ENCODE measurements at places on chromosomes 13 and 19.

- DNase-seq: no peak
These were observed 258.4 kb downstream of the SPRY2 start for GRCh38 chr13:80082396-80083080.

DNA sequence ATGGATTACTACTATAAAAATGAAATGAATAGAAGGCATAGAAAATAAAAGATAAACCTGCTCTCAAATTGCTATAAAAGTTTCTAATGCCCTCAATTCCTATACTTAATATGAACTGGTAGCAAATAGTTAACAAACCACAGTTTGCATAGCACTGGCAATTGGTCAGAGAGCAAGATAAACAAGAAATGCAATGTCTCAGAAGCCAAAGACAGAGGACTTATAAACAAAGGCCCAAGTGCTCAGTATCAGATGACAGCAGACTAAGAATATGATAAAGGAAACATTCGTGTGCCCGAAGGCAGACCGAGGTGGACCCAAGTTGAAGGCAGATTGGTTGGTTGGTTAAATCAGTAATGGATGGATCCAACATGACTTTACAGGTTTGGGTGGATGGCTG is 50.6 kb downstream of the IPO5 start:
- no peak for DNase-seq

DNA sequence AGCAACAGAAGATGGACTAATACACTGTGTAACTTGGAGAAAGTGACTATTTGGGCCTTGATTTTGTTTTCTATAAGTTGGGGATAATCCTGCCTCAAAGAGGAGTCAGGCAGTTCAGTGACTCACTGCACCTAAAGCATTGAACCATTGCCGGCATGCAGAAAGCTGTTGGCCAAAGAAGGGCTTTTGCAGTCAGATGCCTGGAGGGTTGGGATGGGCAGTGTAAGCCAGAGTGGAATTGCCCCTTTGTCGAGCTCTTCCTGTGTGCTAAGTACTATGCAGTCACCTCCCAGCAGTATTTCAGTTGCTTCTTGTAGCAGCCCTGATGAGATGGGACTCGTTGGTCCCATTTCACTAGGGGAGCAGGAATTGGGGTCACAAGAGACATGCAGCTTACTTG is 11.1 kb downstream of the ZNF473 start:
- DNase-seq: no peak

DNA sequence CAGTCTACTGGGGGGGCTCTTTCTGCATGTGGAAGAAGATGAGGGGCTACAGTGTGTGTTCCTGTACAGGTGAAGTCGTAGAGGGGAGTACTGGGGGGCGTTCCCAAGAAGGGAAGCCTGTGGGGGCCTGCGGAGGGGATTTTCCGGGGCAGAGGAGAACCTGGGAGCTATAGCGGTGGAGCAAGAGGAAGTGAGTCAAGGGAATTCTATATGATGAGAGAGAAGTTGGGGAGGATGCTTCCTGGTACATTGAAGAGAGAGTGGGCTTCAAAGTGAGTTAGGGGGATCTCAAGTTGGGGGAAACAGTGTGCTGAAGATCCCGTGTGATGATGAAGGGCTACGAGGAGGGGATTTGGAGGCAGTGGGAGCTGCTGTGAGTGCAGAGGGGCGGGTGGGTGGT is 1.9 kb upstream of the CACNG8 start:
- no peak for DNase-seq

GRCh38 chr13:83765796-83766195 is 116.5 kb downstream of the SLITRK1 start:
- no peak for DNase-seq

DNA sequence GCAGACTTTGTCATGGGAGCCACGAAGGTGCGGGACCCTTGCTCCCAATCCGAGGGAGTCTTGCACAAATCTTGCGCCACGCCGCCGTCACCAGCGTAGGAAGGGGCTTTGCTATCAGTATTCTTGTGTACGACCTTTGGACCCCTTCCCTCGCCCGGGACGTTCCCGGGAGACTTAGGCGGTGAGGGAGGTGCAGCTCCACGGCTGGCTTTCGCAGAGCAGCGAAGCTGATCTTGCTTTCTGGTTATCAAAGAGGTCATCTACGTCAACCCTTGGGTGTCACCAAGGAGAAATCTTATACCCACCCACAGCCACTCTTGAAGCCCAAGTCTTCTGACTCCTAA is 583 bp downstream of the TECR start:
- DNase-seq: no peak

GRCh38 chr19:47105874-47106273 is 7.7 kb downstream of the ZC3H4 start:
- DNase-seq: no peak

- DNase-seq: no peak
These were observed 4.0 kb downstream of the LENG9 start for GRCh38 chr19:54459282-54460229.

DNA sequence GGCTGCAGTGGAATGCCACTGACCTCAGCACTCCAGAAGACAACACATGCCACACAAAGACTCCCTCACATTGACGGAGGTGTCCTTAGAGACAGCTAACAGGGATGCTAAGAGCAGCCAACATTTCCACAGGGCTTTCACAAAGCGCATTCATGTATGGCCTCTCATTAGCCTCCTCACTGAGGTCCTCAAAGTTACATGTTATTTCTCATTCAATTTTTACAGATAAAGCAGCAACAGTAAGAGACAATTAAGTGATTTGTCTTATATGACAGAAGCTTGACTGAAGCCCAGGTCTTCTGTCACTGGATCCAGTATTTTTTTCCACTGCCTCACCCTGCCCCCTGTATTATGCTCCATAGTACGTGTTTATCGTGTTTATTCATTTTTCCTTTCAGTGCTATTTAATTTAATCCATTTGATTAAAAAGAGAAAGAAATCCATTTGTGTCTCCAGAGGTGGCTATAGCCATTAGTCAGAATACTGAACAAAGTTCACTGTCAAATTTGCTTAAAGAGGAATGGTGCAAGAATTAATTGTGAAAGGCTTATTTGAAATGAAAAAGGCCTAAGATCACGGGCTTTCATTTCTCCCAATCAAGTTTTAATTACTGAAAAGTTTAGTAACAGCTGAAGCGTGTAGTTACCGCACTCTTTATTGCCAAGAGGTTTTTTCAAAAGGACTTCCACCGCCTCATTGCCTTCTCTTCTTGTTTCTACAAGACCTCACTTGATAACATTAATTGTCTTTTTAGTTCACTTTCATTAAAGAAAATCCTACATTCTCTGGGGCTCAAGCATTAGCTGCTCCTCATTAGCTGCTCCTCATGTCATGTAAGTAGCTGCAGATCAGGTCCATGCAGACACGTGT is 115.0 kb downstream of the COG6 start:
- no peak for DNase-seq

DNA sequence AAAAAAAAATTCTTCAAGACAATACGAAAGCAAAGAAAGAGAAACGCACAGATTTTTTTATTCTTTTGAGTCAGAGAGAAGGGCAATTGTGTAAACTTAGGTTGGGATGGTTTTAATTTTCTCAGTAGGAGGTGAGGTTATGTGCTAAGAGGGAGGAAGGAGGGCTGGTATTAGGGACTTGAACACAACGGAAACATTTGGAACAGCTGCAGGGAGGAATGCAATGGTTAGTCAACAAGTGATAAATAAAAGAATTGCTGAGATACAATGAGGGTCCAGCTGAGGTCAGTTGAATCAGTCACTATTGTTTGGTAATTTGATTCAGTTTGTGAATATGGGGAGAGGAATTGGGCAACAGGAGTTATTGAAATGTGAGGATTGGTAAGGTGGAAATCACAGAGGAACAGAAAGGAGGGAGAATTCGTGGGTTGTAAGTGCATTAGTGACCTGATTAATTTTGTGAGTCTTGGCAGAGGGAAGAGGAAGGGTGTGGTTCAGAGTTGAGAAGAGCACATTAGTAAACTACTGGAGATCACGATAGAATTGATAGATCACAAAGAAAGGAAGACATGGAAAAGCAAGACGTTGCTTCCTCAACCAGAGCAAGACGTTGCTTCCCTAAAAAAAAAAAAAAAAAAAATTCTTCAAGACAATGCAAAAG is 499.5 kb upstream of the SPRY2 start:
- no peak for DNase-seq

- no peak for DNase-seq
These were observed 120.0 kb downstream of the ITGBL1 start for GRCh38 chr13:101572456-101572855.

- DNase-seq: no peak
These were observed 10.4 kb downstream of the DACH1 start for GRCh38 chr13:71856548-71857043.

- no peak for DNase-seq
These were observed 122.6 kb upstream of the FNDC3A start for GRCh38 chr13:48852911-48853727.

- DNase-seq: no peak
These were observed 184.2 kb downstream of the RFC3 start for GRCh38 chr13:34002141-34002540.
